T47D (cell line): ENCODE measurements at places on chromosomes 1 and 21.

- no peak for DNase-seq
Measured at GRCh38 chr1:161054805-161055204, 9.0 kb upstream of the USF1 start.

GRCh38 chr1:28417441-28417922, 47.9 kb downstream of the PHACTR4 start:
- DNase-seq, result no peak

GRCh38 chr1:87914396-87914795, 585.7 kb downstream of the LMO4 start:
- DNase-seq, result no peak

- DNase-seq, result peak; percentile 30
Measured at GRCh38 chr1:239123260-239123659, 263.1 kb upstream of the CHRM3 start.

GRCh38 chr1:229440851-229441537, 7.1 kb upstream of the ACTA1 start:
- no peak for DNase-seq

GRCh38 chr1:40312238-40313205, 4.6 kb downstream of the COL9A2 start:
- no peak for DNase-seq

- DNase-seq, result no peak
Measured at GRCh38 chr1:246226041-246226440, 281.0 kb downstream of the SMYD3 start.

GRCh38 chr21:39114871-39115575, 68.2 kb downstream of the PSMG1 start:
- DNase-seq, result no peak

DNA sequence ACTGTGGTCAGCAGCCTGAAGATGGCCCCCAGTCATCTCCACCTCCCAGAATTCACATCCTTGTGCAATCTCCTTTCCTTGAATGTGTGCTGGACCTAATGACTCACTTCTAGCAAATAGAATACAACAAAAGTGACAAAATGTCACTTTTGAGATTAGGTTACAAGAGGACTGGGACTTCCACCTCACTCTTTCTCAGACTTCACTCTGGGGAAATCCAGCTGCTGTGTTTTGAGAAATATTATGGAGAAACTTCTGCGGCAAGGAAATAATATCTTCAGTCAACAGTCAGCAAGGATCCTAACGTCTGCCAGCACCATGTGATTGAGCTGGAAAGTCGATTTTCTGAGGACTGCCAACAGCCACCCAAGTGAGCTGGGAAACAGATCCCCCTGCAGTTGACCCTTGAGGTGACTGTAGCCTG, 70.5 kb upstream of the GADD45A start:
- no peak for DNase-seq

- no peak for DNase-seq
Measured at GRCh38 chr1:184027826-184028695, 9.5 kb downstream of the COLGALT2 start.

GRCh38 chr1:64304823-64305222, 101.4 kb downstream of the UBE2U start:
- no peak for DNase-seq

DNA sequence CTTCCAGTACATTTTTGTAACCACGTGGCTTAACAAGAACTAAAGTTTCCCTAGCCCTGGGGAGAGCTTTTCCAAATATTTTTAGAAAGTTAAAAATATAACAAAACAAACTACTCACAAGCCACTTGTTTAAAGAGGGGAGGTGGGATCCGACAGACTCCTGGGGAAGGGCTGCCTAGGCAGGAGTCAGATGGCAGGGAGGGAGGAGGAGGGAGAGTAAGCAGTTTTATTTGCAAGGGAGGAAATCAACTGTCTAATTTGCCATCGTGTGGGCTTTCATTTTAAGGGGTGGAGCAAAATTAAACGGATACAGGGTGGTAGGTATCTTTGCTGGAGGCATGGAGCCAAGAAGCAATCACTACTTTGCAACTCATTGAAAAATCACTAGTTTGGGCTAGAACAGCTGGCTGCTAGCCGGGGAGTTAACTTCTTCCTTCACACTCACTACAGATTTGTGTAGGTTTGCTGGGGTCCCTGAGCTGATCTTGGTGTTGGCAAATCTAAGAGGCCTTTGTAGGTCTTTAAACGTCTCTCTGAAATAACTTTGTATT, 8.8 kb downstream of the BARHL2 start:
- DNase-seq, result no peak

GRCh38 chr1:27192039-27192529, 37.2 kb upstream of the SLC9A1 start:
- no peak for DNase-seq

DNA sequence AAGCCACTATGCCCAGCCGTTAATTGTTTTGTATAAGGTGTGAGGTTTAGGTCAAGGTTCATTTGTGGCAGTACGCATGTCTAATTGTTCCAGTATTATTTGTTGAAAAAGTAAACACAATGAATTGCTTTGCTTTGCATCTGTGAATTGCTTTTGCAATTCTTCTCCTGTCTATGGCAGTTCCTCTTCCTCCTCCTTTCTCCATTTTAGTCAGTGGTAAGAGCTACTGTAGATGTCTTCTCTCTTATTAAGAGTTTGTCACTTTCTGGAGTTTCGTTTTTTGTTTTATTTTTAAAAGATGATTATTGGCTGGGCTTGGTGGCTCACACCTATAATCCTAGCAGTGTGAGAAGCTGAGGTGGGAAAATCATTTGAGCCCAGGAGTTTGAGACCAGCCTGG, 29.2 kb downstream of the C1orf185 start:
- no peak for DNase-seq

DNA sequence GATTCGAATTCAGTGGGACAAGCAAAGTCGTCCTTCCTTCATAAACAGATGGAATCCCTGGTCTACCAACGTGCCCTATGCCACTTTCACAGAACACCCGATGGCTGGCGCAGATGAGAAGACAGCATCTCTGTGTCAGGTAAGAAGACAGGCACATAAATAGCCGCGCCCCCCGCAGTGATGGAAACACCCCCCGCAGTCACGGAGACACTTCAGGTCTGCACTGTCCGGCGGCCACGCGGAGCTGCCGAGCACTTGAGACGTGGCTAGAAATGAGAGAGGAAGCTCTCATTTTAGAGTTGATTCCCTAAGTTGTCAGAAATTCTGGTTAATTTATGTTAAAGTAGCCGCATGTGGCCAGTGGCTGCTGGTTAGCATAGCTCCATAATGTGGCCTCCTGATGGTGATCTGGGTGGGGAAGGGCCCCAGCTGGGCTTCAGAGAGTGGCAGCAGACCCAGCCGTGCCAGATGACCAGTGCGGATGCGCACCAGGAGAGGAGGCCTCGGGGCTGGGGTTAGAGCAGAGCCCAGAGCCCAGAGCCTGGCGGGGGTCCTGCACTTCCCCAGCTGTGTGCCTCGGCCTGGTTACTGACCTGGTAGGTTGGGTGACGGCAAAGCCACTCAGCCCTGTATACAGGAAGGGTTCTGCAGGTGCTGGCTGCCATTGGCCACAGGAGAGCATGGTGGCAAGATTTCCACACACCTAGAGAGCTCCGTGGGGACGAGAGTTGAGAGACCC, 2.9 kb downstream of the TPRG1L start:
- no peak for DNase-seq

DNA sequence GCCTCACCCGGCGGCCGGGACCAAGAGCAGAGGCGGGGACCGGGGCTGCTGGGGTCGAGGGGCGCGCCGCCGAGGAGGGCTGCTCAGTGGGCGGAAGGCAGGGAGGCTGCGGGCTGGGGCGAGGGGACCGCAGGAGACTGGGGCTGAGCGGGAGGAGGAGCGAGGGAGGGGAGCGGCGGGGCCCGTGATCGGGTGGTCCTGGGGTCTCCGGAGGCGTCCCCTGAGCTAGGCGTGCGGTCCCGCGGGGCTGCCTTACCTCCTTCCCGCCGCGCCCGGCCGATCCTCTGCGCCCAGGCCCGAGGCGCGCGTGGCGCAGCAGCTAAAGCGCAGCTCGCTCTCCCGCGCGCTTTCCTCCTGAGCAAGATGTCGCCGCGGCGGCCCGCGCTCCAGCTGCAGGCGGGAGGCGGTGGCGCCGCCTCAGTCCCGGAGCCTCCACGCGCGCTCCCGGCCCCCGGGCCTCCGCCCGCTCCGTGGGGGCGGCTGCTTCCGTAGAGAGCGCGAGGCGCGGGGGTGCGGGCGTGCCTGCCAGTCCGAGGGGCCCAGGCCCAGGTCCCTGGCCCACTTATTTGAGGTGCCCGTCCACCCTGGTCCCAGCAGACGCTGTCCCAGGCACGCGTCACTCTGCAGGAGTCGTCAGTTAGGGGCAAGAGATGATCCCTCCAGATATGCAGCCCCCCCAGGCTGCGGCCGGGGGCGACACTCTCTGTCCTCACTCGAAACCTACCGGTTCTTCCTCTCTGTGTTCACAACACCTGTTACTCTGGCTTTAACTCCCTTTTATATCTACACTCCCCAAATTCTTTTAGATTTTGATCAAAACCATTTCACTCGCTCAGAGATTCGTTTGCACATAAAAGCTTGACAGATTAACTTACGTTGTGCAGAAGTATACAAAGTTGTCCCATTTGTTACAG, at the start of gene CCSAP:
TSS of gene CCSAP (minus strand) at position 392 of the 914 bp plus-strand sequence. CDS start 582 bp downstream, outside the sequence.
- DNase-seq, result peak; percentile 69

DNA sequence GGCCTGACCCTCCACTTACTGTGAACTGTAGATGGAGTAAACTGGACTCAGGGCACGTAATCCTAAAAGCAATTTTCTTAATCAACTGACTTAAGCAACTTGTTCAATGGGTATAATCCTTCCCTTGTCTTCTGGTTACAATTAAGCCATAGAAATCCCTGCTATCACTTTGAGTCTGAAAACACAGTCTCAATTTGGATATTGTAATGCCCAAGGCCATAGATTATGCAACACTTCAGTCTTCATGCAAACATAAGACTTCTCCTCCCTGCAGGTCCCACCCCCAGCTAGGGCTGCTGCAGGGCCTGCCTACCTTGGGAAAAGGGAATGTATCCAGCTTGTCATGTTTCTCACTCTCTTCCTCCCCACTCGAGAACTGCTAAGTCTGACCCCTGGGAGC, 6.2 kb upstream of the SLC5A9 start:
- no peak for DNase-seq

DNA sequence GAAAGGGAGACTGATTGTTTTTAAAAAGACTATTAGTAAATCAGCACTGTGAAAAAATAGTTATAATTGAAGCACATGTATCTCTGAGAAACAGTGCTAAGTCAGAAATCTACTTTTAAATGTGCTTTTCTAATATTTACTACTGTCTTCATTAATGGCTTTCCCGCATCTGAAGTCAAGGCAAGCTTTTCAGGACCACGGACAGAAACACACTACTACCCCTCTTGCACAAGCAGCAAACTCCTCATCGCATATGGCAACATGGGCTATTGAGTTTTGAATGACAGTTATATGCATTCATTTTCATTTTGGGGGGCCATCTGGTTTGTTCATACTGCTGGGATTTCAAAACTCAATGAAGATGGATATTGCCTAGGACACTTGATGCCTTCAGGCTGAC, 433.4 kb upstream of the CAMK1G start:
- peak; percentile 80 for DNase-seq
